ENCODE measurements at places on chromosomes 13 and 19. TPM values are rescaled to one million over a fixed set of nuclear protein-coding genes. Genes with fewer than 3 reads are reported as not detected.

FXYD5 gene
- 26.6 TPM for total RNA-seq

FPR2 gene
- 9.1 TPM for total RNA-seq

BRME1 gene
- 0.91 TPM for total RNA-seq

CYP4F8 gene
- not detected for total RNA-seq

ZNF578 gene
- 2.5 TPM for total RNA-seq

SLC5A5 gene
- total RNA-seq = 0.17 TPM

VN1R2 gene
- not detected for total RNA-seq

EEF1AKMT1 gene
- total RNA-seq = 18.7 TPM

CASP14 gene
- total RNA-seq = not detected

NOTCH3 gene
- 29.7 TPM for total RNA-seq

AMH gene
- total RNA-seq = 0.50 TPM

LILRA2 gene
- 0.83 TPM for total RNA-seq

SLC17A7 gene
- 0.83 TPM for total RNA-seq

FUT3 gene
- not detected for total RNA-seq

FAAP24 gene
- total RNA-seq = 0.66 TPM

ZNF808 gene
- 16.7 TPM for total RNA-seq

DCT gene
- 0.17 TPM for total RNA-seq

GPR42 gene
- not detected for total RNA-seq

FCER2 gene
- total RNA-seq = not detected

PLPPR3 gene
- total RNA-seq = not detected

CILP2 gene
- 0.13 TPM for total RNA-seq

SOX21 gene
- not detected for total RNA-seq

PIK3R2 gene
- total RNA-seq = 10.1 TPM

HSH2D gene
- 0.75 TPM for total RNA-seq

CBARP gene
- 0.58 TPM for total RNA-seq

CCDC169 gene
- total RNA-seq = 1.6 TPM

UBE2L5 gene
- total RNA-seq = not detected

ARRDC5 gene
- total RNA-seq = 0.26 TPM

OR7C1 gene
- 0.06 TPM for total RNA-seq

GPR183 gene
- 21.4 TPM for total RNA-seq
